Activated CD4-positive, CD25-positive, alpha-beta regulatory T cell treated with anti-CD3 and anti-CD28 coated beads, Interleukin-2, amount 50 U/mL, for 16 hours (primary cell): ENCODE measurements at places on chromosomes 1 and 21.

GRCh38 chr1:18814425-18814824 lies 45.0 kb downstream of the TAS1R2 start:
- no peak for DNase-seq

- DNase-seq = no peak
Measured at GRCh38 chr1:160548183-160548582, 25.1 kb upstream of the SLAMF6 start.

GRCh38 chr21:42009831-42010506 lies at the start of gene ZBTB21:
ZBTB21 (minus strand) TSS chr21:42010360; CDS start chr21:41994095, 16,265 bp downstream.
- peak; percentile 96 for DNase-seq

DNA sequence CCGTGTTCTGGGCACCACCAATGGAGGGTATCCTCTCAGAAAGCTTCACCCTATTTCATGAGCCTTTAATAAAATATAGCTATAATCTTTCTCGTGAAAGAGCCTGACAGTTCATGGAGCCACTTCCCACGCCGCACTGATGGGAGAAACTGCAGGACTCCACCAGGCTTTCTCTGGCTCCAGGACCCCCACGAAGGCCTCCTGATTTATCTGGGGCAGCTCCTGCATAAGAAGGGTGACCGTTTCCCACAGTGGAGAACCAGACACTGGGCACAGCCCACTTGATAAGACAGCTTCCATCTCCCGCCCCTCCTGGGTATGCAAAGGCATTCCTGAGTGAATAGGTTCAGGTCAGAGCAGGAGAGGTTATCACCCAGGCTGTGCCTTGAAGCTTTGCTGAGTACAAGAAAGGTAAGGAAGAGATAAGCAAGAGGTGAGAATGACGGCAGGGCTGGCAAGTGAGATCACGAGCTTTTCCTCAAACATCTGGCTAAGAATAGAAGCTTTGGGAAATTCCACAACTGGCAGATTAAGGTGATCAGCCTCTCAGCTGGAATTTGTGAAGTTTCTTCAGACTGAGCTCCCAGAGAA lies 499.8 kb downstream of the KIF26B start:
- DNase-seq = no peak

DNA sequence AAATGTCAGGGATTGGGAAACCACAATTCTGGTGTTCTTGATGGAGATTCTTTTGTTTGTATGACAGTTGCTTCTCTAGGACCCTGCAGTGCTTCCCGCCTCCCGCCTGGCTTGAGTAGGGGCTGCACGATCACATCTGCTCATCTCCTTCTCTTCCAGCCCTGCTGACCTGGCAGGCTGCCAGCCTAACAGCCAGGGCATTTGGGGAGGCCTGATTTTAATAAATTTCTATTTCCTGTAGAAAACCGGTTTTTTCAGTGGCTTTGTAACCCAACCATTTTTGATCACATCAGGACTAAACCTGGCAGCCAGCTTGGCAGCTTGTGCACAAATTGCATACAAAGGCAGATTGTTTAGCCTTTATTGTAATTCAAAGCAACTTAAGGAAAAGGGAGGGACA lies 78.9 kb downstream of the UBE2U start:
- DNase-seq = no peak

GRCh38 chr1:1627261-1627828 lies 4.6 kb upstream of the MMP23B start:
- no peak for DNase-seq
